Kidney (tissue), 22 donors: ENCODE measurements at places on chromosomes 2 and 18.

DNA sequence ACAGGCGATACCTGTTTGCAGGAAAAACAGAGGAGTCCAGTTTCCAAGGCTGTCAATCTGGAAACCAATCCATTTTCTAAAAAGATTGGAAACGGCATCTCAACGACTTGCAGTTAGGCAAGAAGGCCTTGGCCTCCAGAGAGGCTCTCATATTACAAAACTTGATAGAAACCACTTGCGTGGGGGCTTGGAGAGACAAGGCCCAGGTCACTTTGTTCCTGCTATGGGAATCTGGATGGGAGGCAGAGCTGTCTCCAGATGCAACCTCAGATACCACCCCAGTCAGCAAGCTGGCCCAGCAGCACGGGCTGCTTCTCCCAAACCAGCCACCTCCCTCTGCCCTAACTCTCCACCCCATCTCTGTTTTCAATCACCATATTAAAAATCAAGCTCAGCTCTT, 298.8 kb downstream of the TNS1 start:
- DNase-seq = no peak

GRCh38 chr2:144950899-144951560, 431.1 kb upstream of the ZEB2 start:
- no peak for DNase-seq

DNA sequence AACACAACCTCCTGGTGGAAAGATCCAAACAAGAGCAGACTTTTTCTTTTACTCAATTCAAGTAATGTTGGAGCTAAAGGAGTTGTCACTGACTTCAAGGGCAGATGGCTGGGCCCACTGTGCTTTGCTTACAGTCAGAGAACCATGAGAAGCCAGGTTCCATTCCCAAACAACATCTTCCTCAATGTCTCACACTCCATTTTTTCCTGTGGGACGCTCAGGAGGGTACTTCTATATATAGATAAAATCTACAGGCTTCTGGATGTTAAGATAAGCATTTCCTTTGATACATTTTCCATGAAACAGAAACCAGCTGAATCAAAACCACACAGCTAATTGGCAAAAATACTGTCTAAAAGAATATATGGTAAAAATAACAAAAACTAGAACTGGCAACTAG, 14.4 kb downstream of the IWS1 start:
- DNase-seq = no peak

- DNase-seq = no peak
These were observed 152.0 kb upstream of the PGAP1 start for GRCh38 chr2:197078535-197078934.

- DNase-seq = no peak
These were observed 17.7 kb downstream of the RND3 start for GRCh38 chr2:150469706-150470274.

DNA sequence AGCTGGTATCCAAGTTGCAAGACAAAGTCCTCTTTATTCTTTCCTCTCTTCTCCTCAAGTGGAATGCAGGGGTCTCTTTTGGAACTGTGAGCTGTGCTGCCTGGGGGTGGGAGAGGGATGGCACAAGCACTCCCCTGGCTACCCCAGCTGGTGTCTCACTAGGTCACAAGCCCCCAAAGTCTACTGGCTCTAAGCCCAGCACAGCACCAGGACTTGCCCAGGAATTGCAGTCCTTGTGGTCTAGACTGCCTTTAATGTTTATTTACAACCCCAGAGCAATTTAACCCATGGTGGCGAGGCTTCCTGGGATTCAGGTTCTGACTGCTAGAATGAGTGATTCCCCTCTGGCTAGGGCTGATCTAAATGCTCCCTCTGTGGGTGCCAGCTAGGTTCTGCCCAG, 199.0 kb upstream of the STK17B start:
- DNase-seq = no peak

GRCh38 chr2:179677746-179678505, 183.5 kb downstream of the ZNF385B start:
- DNase-seq = no peak
